Activated naive CD4-positive, alpha-beta T cell treated with anti-CD3 and anti-CD28 coated beads, Interleukin-2, amount 50 U/mL, for 72 hours (primary cell): ENCODE measurements at places on chromosomes 16 and 17. TPM values are rescaled to one million over a fixed set of nuclear protein-coding genes. Genes with fewer than 3 reads are reported as not detected.

- peak; percentile 88 for DNase-seq
Measured at GRCh38 chr16:1772908-1773702, at the start of gene MRPS34. Gene MRPS34 (minus strand): TSS chr16:1773134. CDS start chr16:1773119, 15 bp downstream.

ZNF768 gene
- 2.3 TPM for total RNA-seq

KRTAP17-1 gene
- not detected for total RNA-seq

- peak; percentile 55 for DNase-seq
Measured at GRCh38 chr17:751269-752001, 629 bp downstream of the GEMIN4 start.

DNA sequence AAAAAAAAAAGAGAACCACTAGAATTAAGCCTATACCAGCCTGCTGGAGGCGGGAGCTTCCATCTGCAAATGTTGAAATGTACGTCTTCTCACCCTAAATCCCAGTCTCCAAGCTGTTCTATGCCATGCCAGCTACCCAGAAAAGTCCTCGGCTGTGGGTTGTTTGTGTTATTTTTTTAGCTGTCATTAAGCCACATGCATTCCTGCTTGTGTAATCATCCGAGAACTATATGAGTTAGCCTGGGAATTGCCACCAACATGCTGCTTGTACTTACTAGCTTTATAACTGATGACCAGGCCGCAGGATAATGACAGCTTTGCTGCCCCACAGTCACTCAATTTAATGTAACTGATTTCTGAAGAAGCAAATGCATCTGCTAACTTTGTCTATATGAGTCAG is 313.9 kb upstream of the SALL1 start:
- no peak for DNase-seq

KCNJ18 gene
- total RNA-seq, result not detected

KRTAP9-8 gene
- total RNA-seq, result not detected

DNA sequence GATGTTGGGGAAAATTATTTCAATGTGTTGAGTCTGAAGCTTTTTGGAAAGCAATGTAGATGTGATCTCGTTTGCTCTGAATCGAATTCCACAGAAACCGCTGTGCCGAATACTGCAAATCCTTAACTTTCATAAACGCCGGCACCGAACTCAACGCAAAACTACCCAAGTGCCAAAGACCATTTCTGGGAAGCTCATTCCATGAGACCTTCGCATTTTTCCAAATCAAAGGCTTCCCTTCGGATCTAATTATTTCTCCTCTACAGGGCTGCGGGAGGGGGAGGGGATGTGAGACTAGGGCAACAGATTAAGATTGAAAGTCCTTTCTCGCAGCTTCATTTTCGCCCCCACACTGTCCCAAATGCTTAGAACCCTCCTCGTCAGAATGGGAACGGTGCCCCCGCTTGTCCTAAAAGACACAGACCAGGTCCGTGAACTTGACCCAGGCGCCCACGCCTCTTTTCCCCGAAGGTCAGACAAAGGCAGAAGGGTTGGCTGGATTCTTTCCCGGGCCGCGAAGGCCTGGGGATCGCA is 4.0 kb downstream of the PRAC1 start:
- no peak for DNase-seq

TNFRSF17 gene
- total RNA-seq, result not detected

FOXO3B gene
- total RNA-seq, result 2.1 TPM

DNA sequence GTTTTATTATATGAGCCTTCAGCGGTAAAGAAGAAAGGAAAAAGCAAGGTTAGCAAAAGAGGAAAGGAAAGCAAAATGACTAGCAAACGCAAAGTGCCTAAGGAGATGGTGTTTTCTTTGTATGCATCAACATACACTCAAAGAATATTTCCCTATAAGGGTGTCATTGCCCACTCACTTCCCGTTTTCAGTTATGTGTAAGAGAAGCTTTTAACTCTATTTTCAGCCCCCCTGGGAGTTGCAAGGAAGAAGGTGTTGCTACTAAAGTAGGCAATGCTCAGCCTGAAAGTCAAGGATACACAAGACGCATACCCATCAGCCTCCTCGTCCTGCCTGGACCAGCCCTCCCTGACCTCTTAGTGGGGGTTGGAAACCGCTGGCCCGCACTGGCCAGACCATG is 267.7 kb upstream of the ZFHX3 start:
- DNase-seq, result no peak

GRB2 gene
- total RNA-seq, result 180 TPM

GRCh38 chr16:52074133-52074532 is 472.8 kb downstream of the TOX3 start:
- DNase-seq, result no peak

DNA sequence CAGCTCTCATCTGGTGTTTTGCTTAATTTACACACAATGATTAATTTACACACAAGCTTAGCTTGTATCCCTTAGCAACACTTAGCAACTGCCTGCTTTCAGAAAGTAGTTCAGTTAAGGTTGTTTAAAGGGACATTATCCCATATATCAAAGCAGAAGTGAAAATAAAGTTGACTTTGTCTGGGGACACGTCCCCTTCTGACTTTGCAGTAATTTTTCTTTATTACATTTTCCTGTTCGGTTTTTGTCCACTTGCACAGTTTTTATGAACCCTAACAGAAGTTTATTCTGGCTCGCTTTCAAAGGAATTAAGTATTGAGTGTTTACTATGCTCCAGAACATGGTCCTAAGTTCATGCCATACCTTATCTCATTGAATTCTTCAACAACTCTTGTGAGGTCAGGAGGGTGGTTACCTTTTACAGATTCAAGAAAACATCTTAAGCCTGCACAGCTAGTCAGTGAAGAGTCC is 41.5 kb downstream of the ARHGAP44 start:
- DNase-seq, result no peak

GRCh38 chr17:50173335-50173941 is 7.6 kb downstream of the SGCA start:
- no peak for DNase-seq

GRCh38 chr16:85279825-85280545 is 167.7 kb upstream of the CIBAR2 start:
- DNase-seq, result no peak

ATF7IP2 gene
- 30.5 TPM for total RNA-seq

DNA sequence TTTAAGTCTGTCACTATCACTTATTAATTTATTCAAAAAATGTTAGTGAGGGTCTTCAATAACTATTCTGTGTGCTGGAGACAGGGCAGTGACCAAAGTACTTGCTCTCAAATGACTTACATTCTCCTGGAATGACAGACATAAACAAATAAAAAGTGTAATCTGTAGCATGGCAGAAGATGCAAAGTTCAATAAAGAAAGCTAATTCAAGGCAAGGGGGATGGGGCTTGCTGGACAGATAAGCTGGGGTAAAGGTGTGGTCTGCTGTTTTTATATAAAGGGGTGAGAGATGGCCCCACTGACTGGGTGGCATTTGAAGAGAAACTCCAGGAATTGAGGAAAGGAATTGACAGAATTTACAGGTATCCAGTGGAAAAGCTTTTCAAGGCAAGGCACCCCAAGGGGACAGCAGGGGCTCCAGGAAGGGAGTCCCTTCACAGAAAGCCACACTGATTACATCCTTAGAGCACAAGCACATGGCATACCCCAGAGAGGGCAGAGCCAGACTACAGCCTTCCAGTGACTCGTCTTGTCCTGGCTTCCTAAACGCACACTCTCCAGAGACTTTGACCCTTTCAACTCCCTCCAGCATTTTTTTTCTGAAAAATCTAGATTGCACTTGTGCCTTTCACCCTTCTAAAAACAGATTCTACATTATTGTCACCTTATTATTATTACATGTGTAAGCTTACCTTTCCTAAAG is 123.7 kb upstream of the HS3ST3A1 start:
- DNase-seq, result no peak

GRCh38 chr17:14748036-14748710 is 447.3 kb downstream of the HS3ST3B1 start:
- peak; percentile 56 for DNase-seq

GRCh38 chr17:15233022-15233805 is 31.9 kb downstream of the PMP22 start:
- DNase-seq, result no peak

DNA sequence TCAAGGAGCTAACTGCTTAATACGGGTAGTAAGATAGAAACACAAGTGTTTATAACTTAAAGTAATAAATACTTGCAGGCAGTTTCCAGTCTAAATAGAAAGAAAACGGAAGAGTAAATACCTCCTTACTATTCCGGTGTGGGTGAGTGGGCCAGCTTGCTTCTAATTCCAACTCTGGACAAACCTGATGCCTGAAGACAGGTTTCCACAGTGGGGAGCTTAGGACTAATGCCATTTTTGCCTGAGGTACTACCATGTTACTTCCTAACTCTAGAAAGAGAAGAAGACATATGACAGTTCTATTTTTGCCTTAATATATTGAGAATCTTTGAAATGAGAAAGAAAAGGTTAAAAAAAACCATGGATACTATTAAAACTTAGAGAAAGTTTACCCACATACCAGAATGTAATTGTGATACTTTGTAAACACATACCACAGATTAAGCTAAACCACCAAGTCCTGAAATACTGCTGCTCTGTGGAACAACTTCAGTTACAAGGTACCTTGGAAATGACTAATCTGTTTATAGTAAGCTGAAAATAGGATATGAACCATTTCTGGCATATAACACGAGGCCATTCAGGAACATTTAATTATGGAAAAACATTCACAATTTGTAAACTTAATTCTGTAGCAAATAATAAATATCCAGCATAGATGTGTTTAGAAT is 70.2 kb downstream of the ZZEF1 start:
- DNase-seq, result no peak

GRCh38 chr17:43702637-43703036 is 40.9 kb upstream of the MEOX1 start:
- no peak for DNase-seq

CCDC154 gene
- 2.6 TPM for total RNA-seq

GRCh38 chr16:85202051-85202601 is 89.9 kb upstream of the CIBAR2 start:
- no peak for DNase-seq

MGAT5B gene
- not detected for total RNA-seq

DNA sequence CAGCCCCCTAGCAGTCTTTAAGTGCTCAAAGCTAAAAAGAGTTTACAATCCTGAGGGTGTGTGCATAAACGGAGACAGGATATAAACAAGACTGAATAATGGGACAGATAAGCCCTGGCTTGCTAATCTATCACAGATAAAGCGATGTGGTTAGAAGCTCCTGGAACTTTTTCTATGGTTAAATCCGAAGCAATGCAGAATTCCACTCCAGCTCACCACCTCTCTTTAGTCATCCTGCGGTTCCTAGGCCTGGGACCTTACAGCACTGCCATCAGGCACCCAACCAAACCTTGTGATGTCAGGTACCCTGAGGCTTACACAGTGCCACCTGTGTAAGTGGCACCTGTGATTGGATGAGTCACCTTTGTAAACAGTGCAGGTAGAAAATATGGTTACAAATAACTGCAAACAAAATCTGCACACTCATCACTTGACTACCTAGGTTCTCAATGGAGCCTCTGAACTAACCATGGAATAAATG is 31.5 kb upstream of the B4GALNT2 start:
- no peak for DNase-seq

WNT9B gene
- not detected for total RNA-seq

DNA sequence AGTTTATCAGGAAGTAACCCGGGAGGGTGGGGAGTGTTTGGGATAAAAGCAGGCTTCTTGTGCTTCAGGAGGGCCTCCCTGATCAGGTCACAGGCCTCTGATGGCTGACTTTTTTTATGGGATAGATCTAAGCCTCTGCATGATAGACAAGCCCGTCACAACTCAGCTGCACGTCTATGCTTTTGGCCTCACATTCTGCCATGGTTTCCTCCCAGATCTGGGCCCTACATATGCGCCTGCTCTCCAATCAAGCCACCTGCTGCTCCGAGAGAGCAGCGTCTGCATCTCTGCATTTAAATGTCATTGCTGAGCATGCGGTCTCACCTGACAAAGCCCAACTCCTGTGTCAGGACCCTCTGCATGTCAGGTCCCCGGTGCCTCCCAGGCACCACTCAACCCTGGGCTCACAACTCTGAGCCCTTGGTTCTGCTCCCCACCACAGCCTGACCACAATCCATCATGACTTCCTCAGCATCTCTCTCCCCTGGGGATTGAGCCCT is 45.3 kb upstream of the SREBF1 start:
- no peak for DNase-seq

DNA sequence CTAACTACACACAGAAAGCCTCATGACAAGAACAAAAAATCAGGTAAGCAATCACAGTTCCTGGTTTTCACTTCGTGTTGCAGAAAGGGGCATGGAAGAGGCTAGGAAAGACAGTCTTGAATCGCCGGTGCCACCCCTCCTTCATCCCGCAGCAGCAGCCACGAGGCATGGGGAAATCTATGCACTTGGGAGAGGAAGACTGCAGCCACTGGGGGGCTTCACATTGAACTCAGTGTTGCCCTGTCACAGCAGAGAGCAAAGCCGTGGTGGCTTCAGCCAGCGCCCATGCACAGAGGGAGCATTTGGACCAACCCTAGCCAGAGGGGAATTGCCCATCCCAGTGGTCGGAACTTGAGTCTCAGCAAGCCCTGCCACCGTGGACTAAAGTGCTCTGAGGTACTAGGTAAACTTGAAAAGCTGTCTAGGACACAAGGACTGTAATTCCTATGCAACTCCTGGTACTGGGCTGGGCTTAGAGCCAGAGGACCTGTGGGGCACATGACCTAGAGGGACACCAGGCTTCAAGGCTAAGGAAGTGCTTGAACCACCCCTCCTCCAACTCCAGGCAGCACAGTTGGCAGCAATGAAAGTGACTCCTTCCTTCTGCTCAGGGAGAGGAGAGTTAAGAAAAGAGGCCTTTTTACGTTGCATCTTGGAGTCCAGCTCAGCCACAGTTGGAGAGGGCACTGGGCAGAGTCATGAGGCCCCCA is 35.2 kb upstream of the ATP2C2 start:
- DNase-seq, result no peak

AGRP gene
- not detected for total RNA-seq

SLC38A10 gene
- total RNA-seq, result 72.0 TPM
